ELF-1 (cell line): ENCODE measurements at places on chromosomes 4 and X.

DNA sequence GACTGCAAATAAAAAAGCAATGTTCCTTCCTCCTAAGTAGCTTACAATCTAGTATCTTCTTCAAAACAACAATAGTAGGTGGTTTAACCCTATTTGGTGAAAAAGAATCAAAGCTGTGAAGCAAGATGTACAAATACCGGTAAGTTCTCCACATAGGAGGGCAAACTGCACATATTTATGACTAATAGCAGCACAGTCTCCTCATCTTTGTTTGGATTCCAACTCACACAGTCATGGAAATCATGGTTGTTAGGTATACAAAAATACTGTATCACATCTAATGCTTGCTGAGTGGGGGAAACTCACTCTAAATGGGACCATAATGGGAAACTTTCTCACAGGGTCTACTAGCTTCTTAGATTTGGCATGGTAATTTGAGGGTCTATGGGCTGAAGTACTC lies 597.2 kb downstream of the INPP4B start:
- DNase-seq: no peak

DNA sequence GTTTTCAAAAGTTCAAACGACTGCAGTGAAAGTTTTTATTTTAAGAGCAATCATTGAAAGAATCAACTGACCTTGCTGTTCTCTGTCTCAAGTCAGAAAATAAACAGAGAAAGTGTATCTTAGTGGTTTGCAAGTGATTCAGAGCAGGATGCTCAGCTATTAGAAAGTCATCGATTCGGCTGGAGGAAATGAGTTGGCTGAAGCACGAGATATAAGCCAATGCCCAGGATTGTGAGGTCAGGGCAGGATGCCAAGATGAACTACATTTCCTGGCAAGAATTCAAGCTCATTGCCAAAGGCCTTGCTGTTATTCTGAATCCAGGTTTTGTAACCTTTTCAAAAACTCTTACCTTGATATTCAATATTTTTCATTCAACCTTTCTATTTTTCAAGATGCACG lies 541.4 kb upstream of the BOD1L1 start:
- DNase-seq: no peak

DNA sequence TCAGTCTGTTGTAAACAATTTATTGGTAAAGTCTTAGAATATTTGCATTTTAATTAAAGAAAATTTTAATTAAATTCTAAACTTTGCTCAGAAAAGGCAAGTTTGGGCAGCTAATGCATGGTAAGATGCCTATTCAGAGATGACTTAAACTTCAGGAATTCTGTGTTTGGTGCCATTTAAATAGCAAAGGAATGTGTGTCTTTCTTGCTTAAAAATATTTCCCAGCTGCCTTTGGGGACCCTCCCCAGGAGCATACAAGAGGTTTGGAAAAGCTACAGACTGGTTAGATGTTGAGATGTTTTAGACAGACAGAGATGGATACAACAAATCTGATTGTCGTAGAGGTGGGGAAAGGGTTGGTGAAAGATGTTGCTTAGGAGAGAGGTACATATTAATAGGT lies 36.5 kb downstream of the AFF2 start:
- DNase-seq: no peak

DNA sequence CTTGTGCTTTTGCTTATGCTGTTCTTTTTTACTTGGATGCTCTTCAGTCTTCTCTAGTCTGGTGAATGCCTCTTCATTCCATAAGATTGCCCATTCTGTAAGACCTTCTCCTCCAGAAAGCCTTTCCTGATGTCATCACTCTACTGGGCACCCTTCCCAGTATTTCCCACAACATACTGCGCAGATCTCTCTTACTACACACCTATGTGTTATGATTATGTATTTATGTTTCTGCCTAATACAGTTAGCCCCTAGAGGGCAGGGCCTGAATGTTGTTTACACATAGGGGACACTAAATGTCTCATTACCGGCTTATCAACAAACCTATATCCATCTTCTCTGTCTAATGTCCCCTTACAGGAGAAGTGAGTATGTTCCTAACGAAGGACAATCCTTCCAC lies 21.1 kb downstream of the AIFM1 start:
- DNase-seq: no peak
